ENCODE measurements at places on chromosomes 2 and 18. TPM values are rescaled to one million over a fixed set of nuclear protein-coding genes. Genes with fewer than 3 reads are reported as not detected.

The TMEM247 gene
- not detected for total RNA-seq

The DTNA gene
- total RNA-seq = 2.4 TPM

The KCNK3 gene
- total RNA-seq = under 0.01 TPM

The INPP5D gene
- total RNA-seq = 0.18 TPM

The IL1F10 gene
- not detected for total RNA-seq

The MAP3K19 gene
- not detected for total RNA-seq

The CBLN2 gene
- not detected for total RNA-seq

The CNPPD1 gene
- total RNA-seq = 16.1 TPM

The PTPN2 gene
- 22.2 TPM for total RNA-seq

The CENPA gene
- 1.6 TPM for total RNA-seq

The RTP5 gene
- total RNA-seq = not detected

The CNDP1 gene
- not detected for total RNA-seq

The LYG2 gene
- total RNA-seq = not detected

The C2orf76 gene
- 27.4 TPM for total RNA-seq

The MARCO gene
- not detected for total RNA-seq

The SLC9A4 gene
- not detected for total RNA-seq

The LBX2 gene
- total RNA-seq = 2.1 TPM

The VSNL1 gene
- total RNA-seq = not detected

The PRADC1 gene
- total RNA-seq = 43.3 TPM

The NR4A2 gene
- total RNA-seq = 3.1 TPM

The PDE11A gene
- not detected for total RNA-seq

The CXCR1 gene
- not detected for total RNA-seq

The MROH2A gene
- total RNA-seq = not detected

The CD226 gene
- not detected for total RNA-seq

The FNDC4 gene
- 15.6 TPM for total RNA-seq

The TMEM37 gene
- total RNA-seq = 2.9 TPM

The SGPP2 gene
- not detected for total RNA-seq

The CPO gene
- not detected for total RNA-seq

The TTN gene
- total RNA-seq = under 0.01 TPM

The IL1RN gene
- total RNA-seq = not detected

The IL36G gene
- not detected for total RNA-seq

The SNED1 gene
- total RNA-seq = 84.5 TPM

The NT5DC4 gene
- total RNA-seq = not detected

The SLC35G4 gene
- not detected for total RNA-seq

The DPYSL5 gene
- not detected for total RNA-seq

The ALPG gene
- not detected for total RNA-seq

The MPP4 gene
- total RNA-seq = 1.3 TPM

The REG1A gene
- total RNA-seq = not detected

The IL37 gene
- not detected for total RNA-seq

The TMEM87B gene
- 25.5 TPM for total RNA-seq

The CPLX4 gene
- not detected for total RNA-seq

The TRIB2 gene
- 156 TPM for total RNA-seq

The PTPRN gene
- 1.9 TPM for total RNA-seq

The NEU2 gene
- not detected for total RNA-seq

The EVX2 gene
- not detected for total RNA-seq

The TIGD1 gene
- 0.97 TPM for total RNA-seq

The KLHL30 gene
- not detected for total RNA-seq

The TSPYL6 gene
- not detected for total RNA-seq

The EGR4 gene
- total RNA-seq = not detected

The GKN2 gene
- total RNA-seq = not detected

The REEP1 gene
- total RNA-seq = not detected

The DSG1 gene
- not detected for total RNA-seq

The PREB gene
- 65.2 TPM for total RNA-seq

The SLC38A11 gene
- total RNA-seq = not detected

The ATP6V1C2 gene
- total RNA-seq = not detected
